Thymus (tissue), 14 donors: ENCODE measurements at places on chromosomes 1 and 21.

- no peak for DNase-seq
These were observed 830 bp upstream of the PRDX1 start for GRCh38 chr1:45522324-45523104.

GRCh38 chr1:32765570-32766327 is 51.4 kb downstream of the YARS1 start:
- DNase-seq = no peak

DNA sequence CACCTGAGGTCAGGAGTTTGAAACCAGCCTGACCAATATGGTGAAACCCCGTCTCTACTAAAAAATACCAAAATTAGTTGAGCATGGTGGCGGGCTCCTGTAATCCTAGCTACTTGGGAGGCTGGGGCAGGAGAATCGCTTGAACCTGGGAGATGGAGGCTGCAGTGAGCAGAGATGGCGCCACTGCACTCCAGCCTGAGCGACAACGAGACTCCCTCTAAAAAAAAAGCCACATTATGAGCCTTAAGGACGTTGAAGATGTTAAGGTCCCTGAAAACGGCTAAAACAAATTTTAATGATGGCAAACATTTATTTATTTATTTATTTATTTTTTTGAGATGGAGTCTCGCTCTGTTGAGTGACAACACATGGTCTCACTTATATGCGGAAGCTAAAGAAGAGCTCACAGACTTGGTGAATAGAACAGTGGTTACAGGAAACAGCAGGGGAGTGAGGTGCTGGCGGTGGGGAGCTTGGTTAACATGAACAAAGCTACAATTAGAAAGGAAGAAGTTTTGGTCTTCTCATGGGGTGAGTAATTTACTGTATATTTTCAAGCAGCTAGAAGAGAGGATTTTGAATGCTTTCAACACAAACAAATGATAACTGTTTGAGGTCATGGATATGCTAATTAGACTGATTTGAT is 47.1 kb downstream of the TCP10L start:
- DNase-seq = peak; percentile 26

DNA sequence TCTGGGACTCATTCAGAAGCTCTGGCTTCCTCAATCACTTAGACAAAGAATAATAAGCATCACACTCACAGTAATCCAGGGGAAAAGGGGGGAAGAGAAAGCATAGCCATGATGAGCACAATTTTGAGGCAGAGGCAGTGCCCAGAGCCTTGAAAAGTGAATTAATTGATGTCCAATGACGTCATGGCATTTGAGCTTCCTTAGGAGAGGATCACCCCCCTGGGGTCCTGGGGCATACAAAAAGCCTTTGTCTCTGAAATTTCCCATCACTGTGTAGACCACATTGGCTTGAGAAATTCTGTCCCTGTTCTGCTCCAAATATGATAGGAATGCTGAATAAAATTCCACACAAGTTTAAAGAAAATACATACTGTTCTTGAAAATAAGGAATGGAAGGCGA is 84.3 kb upstream of the COA6 start:
- no peak for DNase-seq

- DNase-seq = no peak
These were observed 51.9 kb downstream of the SYT2 start for GRCh38 chr1:202658251-202658759.

DNA sequence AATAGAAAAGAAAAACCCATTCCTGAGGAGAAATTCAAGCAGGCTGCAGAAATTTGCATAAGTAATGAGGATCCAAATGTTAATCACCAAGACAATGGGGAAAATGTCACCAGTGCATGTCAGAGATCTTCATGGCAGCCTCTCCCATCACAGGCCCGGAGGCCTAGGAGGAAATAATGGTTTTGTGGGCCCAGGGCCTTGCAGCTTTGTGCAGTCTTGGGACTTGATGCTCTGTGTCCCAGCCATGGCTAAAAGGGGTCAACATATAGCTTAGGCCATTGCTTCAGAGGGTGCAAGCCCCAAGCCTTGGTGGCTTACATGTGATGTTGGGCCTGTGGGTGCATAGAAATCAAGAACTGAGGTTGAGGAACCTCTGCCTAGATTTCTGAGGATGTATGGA is 22.7 kb downstream of the RAB3GAP2 start:
- no peak for DNase-seq

- no peak for DNase-seq
These were observed 33.7 kb downstream of the TBX15 start for GRCh38 chr1:118954301-118954905.

DNA sequence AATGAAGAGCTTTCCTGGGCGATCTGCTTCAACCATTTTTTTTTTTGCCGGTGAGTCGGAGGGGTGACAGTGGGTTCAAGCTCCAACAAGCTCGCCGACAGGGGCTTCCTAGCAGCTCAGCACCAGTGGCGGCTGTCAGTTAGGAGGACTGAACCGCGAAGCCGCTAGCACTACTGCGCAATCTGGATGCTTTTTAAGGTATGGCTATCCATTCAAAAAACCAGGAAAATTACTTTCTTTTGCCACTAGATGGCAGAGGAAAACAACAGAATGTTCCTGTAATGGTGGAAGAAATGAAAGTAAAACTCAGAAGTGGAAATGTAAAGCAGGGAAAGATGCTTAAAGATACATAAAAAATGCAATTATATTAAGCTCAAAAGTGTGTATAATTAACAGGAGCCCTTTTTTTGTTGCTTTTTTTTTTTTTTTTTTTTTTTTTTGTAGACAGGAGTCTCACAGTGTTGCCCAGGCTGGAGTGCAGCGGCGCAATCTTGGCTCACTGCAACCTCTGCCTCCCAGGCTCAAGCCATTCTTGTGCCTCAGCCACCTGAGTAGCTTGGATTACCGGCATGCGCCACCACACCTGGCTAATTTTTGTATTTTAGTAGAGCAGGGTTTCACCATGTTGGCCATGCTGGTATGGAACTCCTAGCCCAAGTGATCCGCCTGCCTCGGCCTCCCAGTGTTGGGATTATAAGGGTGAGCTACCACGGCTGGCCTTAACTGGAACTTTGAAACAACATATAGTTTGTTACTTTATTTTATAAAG is 8.5 kb downstream of the KYAT3 start:
- DNase-seq = peak; percentile 79

GRCh38 chr1:184757891-184758290 is 3.2 kb upstream of the EDEM3 start:
- no peak for DNase-seq

- DNase-seq = no peak
These were observed 40.6 kb upstream of the DUSP10 start for GRCh38 chr1:221782477-221782876.

DNA sequence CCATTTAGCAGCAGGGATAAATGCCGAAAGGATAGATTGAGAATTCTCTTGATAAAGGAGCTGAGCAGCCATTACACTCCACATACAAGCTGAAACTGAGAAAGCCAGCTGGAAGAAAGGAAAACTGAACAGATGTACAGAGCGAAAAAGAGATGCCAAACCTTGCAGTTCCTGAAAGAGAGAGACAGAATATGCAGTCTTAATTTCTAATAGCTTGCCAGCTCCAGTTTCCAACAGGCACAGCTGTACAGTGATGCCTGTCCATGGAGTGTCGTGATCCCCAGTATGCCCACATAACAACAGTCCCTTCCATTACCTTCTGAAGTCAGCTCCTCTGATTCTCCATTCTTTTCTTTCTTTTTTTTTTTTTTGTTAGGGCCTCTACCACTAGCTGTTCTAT is 22.7 kb downstream of the ABL2 start:
- no peak for DNase-seq

DNA sequence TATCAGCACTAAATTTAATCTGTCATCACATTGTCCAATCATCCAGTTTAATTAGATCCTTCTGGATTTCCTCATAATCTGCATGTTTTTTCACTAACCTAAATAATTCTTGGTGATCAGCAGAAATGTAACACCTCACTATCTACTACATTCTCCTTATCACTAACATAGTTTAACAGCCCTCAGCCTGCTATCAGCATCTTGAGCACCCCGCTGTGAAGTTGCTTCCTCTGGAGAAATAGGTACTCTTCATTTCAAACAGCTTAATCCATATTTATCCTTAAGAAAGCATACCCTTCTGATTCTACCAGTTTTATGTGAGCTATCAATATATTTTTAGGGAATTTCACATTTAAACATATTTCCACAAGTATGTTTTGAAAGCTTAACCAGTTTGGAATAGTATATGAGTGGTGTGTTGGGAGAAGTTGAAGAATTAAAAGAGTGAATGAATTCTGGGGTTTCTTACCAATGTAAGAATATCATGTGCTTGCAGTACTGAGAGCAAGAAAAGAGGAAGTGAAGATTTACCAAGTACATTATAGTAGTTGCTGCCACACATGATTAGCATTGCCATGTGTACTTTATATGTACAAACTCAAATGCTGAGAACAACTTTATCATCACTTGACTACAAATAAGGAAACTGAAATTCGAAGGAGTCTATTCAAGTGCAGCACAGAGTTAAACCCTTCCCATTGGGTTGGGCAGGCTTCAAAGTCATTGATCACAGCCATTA is 771.1 kb upstream of the ADGRL4 start:
- DNase-seq = no peak

DNA sequence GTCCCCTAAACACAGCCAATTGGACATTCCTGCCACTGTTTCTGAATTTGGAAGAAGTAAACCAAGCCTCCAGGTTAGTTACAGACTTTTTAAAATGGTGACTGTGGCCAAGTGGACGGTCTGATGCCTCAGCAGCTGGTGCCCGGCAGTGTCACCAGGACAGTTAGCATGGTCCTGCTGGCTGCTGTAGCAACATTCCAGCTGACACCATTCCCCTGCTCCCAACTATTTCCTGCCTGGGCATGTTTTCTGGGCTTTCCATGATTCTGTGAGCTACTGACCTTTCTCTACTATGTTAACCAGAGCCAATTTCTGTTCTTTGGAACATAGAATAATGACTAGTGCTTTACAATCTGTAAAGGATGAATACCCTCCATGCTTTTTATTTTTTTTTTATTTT is 95.0 kb downstream of the TLR5 start:
- DNase-seq = no peak

- no peak for DNase-seq
These were observed 6.2 kb downstream of the MAP1LC3C start for GRCh38 chr1:241992734-241993133.

DNA sequence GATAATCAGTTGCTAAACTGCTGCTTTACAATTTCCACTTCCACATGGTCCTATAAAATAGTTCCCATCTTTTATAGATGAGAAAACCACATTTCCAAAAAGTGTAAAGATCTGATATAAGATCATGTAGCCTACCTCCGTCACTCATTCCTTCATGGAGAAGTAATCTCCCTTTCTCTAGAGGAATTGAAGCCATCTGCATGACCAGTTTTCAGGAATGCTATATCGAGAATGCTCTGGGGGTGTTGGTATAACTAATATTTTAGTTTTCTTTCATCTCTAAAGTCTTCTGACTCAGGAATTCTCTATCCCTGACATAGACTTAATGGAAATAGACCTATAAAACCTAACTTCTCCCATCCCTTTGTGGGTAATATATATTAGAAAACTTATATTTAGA is 173.0 kb upstream of the UBE2U start:
- no peak for DNase-seq

DNA sequence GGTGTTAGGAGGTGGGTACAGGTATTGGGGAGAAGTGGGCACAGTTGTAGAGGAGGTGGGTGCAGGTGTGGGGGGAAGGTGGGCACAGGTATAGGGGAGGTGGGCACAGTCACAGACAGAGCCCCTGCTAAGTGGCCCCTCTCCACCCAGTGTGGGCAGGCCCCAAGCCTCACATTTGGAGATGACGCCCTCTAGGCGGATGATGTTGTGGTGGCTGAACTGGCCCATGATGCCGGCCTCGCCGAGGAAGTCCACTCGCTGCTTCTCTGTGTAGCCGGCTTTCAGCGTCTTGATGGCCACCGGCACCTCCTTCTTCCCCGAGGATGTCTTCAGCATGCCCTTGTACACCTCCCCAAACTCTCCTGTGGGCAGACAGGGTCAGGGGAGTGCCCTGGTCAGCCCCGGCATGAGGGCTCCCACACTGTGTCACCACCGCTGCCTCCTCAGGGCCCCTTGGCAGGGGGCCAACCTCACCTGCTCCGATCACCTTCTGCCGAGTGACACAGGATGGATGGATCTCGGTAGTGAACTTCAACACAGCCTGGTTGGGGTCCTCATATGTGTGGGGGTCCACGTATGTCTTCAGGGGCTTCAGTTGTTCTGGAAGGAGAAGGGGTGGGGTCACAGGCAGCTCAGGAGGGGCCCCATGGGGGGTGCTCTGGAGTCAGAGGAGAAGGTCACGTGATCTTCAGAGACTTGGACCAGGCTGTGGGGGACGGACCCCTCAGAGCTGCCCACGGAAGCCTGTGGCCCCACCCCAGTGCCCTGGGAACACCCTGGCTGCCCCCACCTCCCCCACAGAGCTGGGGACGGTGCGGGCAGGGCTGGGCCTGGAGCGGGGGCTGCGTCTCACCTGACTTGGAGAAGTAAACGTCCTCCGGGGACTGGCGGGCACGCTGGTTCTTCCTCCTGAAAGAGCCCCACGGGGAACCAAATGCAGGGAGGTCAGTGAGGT is 22.6 kb downstream of the EPHA2 start:
- no peak for DNase-seq

GRCh38 chr1:214403431-214403830 is 122.5 kb downstream of the SMYD2 start:
- DNase-seq = no peak

DNA sequence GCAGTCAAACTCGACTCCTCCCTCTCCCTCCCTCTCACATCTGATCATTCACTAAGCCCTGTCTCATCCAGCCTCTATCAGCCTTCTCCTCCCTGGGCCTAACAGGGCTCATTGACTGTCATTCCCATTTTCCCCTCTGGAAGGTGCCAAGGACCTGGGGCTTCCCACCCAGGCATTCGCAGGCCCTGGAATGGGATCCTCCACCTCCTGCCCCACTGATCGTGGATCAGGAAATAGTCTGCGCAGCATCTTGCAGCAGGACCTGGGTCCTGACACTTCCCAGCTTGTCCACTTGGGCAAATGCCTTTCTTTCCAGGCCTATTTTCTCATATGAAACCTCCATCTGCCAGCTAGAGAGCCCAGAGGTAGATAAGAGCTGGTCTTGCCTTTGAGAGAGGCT is 71.2 kb upstream of the ZC3H12A start:
- no peak for DNase-seq

DNA sequence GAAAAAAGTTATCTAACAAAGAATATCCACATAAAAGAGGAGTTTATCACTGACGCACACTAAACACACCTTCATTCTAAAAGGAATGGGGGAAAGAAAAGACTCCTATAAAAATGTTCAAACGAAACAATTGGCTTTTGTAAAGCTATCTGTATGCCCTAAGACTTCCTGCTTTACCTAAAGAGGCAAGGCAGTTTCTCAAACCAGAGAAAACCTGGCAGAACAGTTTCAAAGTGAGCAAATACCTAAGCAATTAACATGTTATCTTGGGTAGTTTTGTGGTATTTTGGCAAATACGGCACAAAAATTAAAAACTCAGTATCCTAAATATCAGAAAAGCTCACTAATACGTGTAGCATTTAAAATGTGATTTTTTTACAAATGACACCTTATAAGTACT is 1.9 kb downstream of the PUM1 start:
- no peak for DNase-seq

DNA sequence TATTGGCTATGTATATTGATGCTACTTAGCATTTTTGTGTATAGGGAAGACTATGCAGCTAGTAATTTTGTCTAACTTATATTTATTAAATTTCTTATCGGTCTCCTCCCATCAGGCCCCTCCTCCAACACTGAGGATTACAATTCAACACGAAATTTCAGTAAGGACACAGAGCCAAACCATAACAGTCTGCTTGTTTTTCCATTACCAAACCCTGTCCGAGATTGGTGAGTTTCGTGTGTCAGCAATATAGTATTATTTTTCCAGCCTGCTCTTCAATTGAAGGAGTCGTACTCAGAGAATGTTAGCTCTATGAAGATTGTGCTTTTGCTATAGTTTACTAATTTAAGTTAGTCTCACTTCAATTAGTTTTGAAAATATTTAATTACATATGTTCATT is 1495.3 kb downstream of the MRPL39 start:
- no peak for DNase-seq
